Brain pericyte (primary cell): ENCODE measurements at places on chromosomes 16 and 17.

GRCh38 chr16:9300252-9300651, 208.8 kb downstream of the HAPSTR1 start:
- DNase-seq = no peak

DNA sequence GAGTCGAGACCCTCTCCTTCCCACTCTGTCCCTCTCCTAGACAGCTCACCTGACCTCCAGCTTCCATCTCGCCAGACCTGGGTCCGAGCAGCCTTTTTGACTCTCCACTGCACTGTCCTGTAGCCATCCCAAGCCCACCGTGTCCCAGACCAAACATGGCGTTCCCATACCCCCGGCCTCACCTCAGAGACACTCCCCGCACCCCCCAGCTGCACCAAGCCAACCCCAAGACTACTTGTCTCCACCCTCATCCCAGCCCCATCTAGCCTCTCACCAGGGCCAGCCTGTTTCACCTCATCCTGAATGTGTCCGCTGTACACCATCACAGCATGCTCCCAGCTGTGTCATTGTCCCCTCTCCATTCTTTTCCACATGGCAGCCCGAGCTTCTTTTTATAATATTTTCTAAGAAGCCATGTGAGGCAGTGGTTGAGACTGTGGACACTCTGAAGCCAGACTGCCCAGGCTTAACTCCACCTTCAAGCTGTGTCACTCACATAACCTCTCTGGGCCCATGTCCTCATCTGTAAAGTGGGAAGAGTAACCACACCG, 1.5 kb downstream of the MYO15A start:
- DNase-seq = no peak

- DNase-seq = no peak
Observed at GRCh38 chr17:58492238-58493121, 4.3 kb upstream of the HSF5 start.

DNA sequence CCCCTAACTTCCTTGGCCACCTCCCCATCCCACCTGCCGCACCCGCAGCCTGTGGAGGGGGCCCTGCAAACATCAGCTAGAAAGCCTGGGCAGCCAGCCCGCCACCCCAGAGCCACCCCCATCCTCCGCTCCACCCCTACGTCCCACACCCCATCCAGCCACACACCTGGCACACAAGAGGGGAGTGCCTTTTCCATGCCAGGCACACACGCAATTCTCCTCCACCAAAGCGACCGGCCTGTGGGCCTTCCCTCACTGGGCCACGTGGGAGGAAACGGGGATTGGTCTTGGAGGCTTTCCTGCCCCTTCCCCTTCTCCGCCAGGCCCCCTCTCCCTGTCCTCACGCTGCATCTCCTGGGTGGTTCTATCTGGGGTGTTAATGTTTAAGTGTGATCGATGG, 48.7 kb upstream of the TNRC6C start:
- DNase-seq = no peak
